Mesenchymal stem cell (in vitro differentiated cells and primary cell): ENCODE measurements at places on chromosomes 5 and 9.
A peak's percentile ranks its signal among the peaks of the same experiment; 100 is the strongest.

DNA sequence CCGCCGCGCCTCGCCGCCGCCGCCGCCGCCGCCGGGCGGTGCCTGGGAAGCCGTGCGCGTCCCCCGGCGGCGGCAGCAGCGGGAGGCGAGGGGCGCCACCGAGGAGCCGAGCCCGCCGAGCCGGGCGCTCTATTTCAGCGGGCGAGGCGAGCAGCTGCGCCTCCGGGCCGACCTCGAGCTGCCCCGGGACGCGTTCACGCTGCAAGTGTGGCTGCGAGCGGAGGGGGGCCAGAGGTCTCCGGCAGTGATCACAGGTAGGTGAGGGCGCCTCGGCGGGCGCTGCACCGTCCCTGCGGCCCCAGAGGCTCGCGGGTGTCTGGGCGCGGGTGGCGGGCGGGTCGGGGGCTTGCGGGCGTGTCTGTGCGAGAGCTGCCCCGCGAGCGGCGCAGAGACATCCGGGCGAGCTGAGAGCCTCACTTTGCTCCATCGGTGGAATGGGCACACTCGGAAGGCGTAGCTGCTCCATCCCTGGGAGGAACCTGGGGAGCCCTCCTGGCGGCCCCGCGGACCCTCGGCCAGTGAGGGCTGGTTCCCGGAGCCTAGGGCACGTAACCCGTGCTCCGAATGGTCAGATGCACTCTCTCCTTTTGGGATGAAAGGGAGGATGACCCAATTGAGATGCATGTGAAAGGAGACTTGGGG is 864 bp downstream of the PAPPA start:
- DNase-seq = peak; percentile 15

- DNase-seq = no peak
Measured at GRCh38 chr5:173594061-173594460, 22.4 kb downstream of the BOD1 start.

DNA sequence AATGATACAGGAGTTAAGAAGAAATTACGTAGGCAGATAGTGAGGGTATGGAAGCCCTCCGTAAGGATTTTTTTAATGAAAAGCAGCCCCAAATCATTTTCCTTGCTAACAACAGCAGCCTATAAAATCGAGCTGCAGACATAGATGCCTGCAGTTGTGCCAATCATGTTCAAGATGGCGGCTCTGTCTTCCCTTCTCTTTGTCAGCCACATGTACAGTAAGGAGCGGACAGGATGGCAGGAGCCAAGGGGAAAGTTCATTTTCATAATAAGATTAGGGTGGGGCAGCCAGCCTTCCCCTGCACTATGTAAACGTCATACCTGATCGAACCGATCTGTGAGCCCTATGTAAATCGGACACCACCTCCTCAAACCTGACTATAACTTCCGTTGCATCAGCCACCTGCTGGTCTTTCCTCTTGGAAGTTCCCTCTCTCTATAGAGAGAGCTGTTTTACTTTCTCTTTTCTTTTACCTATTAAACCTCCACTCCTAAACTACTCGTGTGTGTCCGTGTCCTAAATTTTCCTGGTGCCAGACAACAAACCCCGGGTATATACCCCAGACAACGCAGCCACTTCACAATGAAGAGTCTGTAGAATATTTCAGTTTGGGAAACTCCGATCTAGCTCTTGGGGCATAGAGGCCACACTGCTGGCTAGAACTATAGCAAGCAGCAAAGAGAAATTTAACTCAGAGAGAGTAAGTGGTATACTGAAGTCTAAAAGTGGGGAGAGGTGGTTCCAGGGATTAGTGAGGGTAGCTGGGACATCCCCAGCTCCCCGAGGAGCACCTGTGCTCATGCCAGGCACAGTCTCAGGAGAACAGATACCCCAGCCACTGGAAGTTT is 20.8 kb upstream of the SLC24A2 start:
- DNase-seq = no peak

GRCh38 chr5:82396871-82397514 is 118.8 kb upstream of the RPS23 start:
- DNase-seq = peak; percentile 97

DNA sequence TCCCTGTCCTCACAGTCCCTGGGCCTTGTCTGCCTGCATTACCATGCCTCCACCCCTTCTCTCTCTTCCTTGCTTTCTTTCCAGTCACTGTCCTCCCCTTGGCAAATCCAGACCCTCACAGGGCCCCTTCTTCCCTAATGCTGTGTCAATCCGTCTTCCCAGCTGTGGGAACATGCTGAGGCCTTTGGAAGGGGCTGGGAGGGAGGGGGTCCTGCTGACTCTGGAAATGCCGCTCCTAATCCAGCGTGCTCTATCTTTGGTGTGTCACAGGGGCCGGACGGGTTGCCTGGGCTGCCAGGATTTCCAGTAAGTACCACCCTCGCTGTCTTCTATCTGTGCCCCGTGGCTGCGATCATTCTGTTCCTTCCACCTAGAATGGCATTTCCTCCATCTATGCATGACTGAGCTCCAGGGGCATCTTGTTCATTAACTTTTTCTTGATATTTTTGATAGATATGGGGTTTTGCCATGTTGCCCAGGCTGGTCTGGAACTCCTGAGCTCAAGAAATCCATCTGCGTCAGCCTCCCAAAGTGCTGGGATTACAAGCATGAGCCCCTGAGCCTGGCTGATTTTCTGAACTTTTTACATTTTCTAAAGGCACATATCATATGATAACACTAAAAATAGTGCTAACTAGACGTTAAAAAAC is 64.5 kb upstream of the TGFBR1 start:
- DNase-seq = peak; percentile 33

GRCh38 chr5:59620535-59621212 is 272.9 kb downstream of the PDE4D start:
- DNase-seq = no peak

DNA sequence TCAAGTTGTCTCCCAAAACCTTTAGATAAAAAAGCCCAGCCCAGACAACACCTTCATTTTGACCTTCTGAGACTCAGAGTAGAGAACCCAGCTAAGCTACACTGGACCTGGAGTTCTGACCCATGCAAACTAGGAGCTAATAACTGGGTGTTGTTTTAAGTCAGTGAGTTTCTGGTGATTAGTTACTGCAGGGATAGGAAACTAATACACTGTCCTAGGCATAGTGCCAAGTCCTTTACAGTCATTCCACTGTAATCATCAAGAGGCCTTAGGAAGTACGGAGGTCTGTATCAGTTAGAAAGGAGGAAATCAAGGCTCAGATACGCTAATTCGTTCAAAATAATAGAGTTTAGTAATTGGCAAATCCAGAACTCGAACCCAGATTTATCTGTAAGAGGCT is 197.9 kb downstream of the KCTD16 start:
- DNase-seq = peak; percentile 34

GRCh38 chr5:80277191-80277590 is 21.3 kb upstream of the SERINC5 start:
- no peak for DNase-seq

GRCh38 chr5:74146796-74147195 is 493.7 kb downstream of the ENC1 start:
- DNase-seq = no peak

GRCh38 chr9:77544546-77544945 is 103.6 kb downstream of the GNA14 start:
- peak; percentile 11 for DNase-seq

GRCh38 chr9:93071464-93071863 is 13.0 kb downstream of the SUSD3 start:
- peak; percentile 28 for DNase-seq

- DNase-seq = no peak
Measured at GRCh38 chr9:111066468-111066867, 28.2 kb upstream of the LPAR1 start.

DNA sequence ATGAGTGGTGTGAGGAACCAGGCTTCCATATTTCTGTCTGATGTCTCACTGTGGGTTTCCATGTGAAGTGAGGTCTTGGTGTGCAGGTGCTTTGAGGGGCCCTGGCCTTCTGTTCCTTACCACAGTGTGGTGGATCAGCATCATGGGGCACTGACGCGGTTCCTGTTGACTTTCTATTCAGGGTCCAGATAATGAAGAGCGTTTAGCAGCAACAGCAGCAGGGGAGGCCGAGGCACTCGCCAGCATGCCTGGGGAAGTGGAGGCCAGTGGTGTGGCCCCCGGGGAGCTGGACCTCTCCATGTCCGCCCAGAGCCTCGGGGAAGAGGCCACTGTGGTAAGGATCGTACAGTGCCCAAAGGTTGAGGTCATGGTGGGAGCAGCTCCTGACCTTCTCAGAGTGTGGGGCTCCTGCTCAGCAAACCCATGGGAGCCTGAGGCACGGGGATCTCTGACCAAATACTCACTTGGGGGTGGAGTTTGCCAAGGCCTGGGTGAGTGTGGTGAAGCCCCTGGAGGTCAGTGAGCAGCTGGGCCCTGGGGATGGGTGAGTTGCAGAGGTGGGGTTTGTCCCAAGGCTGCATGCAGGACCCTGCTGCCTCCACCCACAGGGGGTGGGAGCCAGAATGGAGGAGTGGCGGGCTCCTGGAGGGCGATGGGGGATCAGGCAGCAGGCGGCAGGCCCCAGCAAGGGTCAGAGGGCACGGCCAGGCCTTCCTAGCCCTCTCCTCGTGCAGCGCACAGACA is 61.2 kb downstream of the COL15A1 start:
- DNase-seq = no peak

DNA sequence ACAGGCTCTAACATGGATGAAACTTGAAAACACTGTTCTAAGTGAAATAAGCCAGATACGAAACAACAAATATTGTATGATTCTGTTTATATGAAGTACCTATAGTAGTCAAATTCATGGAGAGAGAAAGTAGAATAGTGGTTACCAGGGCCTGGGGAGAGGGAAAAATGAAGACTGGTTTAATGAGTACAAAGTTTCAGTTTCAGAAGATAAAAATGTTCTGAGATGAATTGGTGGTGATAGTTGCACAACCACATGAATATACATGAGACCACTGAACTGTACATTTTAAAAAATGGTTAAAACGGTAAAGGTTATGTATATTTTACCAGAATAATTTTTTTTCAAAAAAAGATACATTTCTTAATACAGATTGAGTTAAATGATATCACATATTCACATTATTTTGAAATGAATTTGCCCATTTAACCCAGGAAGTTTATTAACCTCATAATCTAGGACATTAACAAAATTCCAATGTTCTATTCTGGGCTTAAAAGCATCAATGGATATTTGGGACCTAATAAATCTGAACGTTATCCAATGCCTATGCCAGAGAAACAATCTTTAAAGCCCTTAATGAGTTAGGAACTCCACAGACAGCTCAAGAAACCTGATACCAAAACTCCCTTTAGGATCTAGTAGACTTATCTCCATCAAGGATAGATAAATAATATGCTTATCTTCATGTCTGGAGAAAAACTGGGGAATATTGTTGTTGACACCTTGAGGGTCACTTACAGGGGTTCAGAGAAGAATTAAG is 521.3 kb downstream of the EFNA5 start:
- DNase-seq = no peak

- no peak for DNase-seq
Measured at GRCh38 chr9:92299116-92299515, 5.6 kb upstream of the IARS1 start.

GRCh38 chr5:14295610-14296009 is 152.5 kb downstream of the TRIO start:
- DNase-seq = no peak

- peak; percentile 98 for DNase-seq
Measured at GRCh38 chr5:17180864-17181723, 36.3 kb upstream of the BASP1 start.

- DNase-seq = no peak
Measured at GRCh38 chr9:129677456-129677855, 12.0 kb downstream of the PRRX2 start.

GRCh38 chr5:14890846-14891245 is 19.3 kb upstream of the ANKH start:
- DNase-seq = no peak

DNA sequence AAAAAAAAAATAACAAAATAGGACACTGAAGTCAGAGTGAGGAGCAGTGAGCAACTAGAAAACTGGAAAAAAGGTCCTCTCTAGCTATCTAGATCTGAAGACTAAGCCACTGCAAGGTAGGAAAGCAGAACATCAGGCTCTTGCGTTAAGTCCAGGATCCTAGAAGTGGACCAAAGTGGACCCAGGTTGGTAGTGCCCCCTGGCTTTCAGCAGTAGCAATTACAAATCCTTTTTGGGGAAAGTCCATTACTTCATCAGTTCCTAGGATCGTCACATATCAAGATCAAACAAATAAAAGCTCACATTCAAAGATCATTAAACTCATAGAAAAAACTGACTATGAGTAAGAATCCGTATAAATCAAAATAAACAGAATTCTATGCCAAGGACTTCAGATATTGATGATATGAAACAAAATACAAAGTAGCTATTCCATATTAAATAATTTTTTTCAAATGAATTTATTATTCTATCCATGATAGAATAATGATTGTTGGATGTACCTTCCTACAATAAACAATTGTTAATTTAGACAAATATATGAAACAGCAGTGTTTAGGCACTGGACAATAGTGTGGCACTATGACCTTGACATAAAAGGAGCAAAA is 6.5 kb upstream of the RICTOR start:
- DNase-seq = peak; percentile 74

GRCh38 chr5:107272954-107273353 is 397.8 kb downstream of the EFNA5 start:
- no peak for DNase-seq

DNA sequence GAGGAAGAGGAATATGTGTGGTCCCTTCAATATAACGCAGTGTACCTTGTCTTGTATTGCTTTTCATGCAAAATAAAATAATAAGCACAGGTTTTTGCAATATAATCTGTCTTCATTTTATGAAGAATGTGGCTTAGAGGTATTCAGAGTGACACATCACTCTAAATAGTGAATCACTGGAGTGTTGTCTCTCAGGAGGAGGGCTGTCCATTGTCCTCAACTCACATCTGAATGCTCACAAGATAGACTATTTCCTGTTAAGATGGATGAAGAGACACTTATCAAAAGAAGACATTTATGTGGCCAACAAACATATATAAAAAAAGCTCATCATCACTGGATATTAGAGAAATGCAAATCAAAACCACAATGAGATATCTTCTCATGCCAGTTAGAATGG is 1147.5 kb upstream of the C9orf72 start:
- no peak for DNase-seq

DNA sequence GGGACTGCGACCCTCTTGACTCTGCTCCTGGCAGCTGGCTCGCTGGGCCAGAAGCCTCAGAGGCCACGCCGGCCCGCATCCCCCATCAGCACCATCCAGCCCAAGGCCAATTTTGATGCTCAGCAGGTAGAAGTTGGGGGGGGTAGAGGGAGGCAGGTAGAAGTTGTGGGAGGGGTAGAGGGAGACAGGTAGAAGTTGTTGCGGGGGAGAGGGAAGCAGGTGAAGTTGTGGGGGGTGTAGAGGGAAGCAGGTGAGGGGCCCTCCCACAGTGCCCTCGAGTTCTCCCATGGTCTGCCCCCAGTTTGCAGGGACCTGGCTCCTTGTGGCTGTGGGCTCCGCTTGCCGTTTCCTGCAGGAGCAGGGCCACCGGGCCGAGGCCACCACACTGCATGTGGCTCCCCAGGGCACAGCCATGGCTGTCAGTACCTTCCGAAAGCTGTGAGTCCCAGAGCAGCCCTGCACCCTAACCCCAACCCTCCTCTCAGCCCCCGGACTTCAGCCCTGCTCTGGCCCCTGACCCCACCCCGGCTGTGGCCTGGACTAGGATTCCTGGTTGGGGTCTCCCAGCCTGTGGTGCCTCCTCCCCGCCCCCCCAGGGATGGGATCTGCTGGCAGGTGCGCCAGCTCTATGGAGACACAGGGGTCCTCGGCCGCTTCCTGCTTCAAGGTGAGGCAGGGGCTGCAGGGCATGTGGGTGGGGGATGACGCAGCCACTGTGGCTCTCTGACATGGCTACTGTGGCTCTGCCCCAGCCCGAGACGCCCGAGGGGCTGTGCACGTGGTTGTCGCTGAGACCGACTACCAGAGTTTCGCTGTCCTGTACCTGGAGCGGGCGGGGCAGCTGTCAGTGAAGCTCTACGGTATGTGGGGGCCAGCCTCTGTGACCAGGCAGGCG is 537 bp downstream of the C8G start:
- DNase-seq = no peak

- no peak for DNase-seq
Measured at GRCh38 chr9:83106772-83107171, 43.8 kb upstream of the RASEF start.
